ENCODE measurements at places on chromosomes 6 and 20.

DNA sequence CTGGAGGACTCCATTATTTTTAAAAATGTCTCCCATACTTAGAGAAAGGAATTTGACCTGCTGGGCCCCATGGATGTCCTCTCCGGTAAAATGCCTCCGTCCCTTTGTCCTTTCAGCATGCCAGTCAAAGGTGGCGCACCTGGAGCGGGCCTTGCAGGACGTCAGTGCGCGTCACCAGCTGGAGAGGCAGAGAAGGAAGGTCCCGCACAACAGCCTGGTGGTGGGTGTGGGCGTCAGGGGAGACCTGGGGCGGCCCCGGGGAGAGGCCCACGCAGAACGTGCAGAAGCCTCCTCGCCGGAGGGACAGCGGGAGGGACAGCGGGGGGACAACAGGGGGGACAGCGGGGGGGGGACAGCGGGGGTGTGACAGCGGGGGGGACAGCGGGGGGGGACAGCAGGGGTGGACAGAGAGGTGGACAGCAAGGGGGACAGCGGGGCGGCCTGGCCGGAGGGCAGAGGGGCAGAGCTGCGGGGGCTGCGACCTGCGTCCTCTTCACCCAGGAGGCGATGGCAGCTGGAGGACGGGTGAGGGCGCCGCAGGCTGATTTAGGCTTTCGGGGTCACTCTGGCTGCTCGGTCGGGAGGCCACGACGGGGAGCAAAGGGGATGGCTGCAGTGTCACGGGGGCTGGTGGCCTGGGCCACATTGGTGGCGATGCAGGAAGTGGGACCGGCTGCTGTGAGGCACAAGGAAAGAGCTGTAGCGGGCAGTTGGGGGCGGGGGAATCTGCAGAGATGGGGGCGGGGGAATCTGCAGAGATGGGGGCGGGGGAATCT lies 859 bp upstream of the KIF25 start:
- DNase-seq, result peak; percentile 39

DNA sequence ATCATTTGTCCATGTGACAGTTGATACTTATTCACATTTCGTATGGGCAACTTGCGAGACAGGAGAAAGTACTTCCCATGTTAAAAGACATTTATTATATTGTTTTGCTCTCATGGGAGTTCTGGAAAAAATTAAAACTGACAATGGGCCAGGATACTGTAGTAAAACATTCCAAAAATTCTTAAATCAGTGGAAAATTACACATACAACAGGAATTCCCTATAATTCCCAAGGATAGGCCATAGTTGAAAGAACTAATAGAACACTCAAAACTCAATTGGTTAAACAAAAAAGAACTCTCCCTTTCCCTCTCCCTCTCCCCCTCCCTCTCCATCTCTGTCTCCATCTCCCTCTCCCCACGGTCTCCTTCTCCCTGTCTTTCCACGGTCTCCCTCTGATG lies 19.4 kb upstream of the EIF2S2 start:
- DNase-seq, result no peak

DNA sequence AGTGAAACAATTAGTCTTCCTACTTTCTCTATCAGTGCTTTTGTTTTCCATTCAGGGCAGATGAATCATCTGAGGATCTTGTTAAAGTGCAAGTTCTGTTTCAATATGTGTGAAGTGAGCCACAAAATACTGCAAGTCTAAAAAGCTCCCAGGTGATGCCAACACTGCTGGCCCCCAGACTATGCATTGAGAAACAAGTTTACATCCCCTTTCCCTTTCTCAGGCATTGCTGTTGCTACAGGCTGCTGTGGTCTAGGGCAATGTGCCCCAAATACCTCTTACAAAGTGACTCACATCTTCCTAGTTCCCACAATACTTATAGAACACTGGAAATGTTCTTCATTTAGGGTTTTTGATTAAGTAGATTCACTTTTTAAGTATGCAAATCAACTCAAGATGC lies 31.8 kb downstream of the ABRACL start:
- peak; percentile 32 for DNase-seq

- DNase-seq, result peak; percentile 62
These were observed 469 bp downstream of the SYNJ2 start for GRCh38 chr6:157982102-157982562.

DNA sequence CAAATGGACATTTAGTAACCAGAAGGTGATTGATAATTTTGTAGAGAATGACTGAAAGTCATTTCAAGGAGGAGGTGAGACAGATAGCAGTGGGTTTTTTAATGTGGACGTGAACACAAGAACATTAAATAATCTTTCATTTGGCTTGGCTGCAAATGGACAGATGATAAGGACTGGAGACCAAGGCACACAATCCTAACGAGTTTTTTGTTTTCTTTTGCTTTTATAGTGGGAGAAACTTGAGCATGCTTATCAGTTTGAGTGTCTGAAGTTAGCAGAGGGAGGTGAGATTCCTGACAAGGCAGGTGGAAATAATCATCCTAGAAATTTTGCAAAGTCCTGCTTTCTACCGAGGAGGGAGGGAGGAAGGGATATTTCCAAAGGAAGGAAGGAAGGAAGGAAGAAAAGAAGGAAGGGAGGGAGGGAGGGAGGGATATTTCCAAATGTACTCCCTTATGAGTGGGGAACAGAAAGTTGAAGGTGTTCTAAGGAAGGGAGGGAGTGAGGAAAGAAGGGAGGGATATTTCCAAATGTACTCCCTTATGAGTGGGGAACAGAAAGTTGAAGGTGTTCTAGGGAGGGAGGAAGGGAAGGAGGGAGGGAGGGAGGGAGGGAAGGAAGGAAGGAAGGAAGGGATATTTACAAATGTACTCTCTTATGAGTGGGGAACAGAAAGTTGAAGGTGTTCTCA lies 63.1 kb downstream of the RNF217 start:
- DNase-seq, result no peak

- DNase-seq, result peak; percentile 83
These were observed 24.2 kb downstream of the ZNF311 start for GRCh38 chr6:28980852-28981430.

- no peak for DNase-seq
These were observed 127.6 kb upstream of the AKAP12 start for GRCh38 chr6:151112130-151112529.

DNA sequence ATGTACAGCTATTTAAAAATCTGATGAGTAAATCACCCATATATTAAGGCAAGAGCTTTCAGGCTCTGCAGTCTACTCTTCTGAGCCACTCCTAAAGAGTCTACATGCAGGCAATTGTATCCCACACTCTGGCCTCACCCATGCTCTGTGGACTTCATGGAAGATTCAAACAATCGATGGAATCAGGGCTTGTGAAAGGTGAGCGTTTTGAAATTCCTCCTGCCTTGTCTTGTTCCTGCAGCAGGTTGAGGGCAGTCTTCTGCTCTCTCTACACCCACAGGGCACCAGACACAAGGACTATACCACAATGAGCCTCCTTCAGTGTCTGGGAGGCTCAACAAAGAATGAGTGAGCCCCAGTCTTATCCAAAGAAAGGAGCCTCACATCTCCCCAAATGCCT lies 51.1 kb downstream of the TBC1D7 start:
- DNase-seq, result no peak

DNA sequence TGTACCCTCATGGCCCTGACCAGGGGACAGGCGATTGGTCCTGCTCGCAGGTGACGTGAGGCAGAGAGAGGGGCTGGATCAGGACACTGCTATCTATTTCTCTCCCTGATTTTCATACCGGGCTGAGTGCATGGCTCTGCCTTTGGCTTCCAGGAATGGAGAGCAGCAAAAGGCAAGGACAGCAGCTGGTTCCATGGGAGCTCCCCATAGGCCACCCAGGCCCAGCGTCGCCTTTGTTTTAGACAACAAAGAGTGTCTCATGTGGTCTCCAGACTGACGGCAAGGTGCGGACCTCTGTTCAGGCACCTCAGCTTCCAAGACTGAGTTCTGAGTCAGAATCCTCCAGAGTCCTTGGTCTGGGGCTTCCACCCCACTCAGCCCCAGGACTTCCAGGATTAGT lies 123.1 kb downstream of the VEGFA start:
- DNase-seq, result no peak

DNA sequence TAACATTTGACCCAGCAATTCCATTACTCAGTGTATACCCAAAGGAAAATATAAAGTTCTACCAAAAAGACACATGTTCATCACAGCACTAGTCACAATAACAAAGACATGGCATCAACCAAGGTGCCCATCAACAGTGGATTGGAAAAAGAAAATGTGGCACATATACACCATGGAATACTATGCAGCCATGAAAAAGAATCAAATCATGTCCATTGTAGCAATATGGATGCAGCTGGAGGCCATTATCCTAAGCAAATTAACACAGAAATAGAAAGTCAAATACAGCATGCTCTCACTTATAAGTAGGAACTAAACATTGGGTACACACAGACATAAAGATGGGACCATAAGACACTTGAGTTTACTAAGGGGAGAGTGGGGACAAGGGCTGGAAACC lies 441.9 kb upstream of the ID4 start:
- no peak for DNase-seq

- peak; percentile 21 for DNase-seq
These were observed 122.7 kb upstream of the RIPOR2 start for GRCh38 chr6:25058441-25058840.

DNA sequence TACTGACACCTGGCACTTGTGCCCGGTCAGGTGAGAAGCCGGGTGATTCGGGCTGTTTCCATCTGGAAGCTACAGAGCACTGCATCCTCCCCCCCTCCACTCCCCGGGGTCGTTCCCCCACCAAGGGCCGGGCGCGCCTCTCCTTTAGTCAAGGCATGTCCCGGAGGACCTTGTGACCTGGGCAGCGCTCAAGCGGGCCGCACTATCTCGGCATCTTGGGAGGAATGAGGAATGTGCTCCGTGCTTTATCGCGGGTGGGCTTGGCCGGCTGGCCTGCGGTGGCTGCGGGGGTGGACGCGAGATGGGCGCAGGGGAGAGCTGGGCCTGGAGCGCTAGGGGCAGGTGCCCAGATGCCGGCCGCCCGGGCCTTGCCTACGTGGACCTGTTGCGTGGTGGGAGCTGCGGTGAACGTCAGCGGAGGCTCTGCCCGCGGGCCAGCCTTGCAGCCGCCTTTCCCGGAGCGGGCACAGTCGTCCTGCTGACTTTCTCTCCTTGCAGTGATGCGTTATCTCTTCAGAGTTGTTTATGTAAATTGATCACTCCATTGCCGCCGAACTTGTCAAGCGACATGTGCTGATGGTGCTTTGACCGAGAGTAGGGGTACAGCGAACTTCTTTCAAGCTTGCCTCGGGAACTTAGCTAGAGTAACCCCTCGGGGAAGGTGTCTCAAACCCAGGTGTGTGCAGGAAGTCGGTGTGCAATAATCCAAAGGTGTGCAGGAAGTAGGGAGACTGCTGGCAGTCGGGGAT lies 1.1 kb downstream of the LRRC1 start:
- peak; percentile 19 for DNase-seq

DNA sequence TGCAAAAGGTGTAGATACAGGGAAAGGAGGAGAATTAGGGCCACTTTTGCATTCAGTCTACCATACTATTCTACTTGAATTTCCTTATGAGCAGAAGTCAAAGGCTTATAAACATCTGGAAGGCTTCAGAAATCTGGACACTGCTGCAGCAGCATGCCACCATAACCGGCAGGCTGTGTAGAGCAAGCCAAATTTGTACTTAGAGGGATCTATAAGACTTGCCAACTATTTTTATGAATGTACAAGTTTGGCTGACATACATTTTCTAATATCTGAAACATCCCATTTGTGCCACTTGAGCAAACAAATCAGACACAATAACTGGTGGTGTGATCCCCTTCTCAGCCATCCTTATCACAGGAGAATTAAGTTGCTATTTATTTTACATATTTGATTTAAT lies 14.0 kb upstream of the PLCB1 start:
- no peak for DNase-seq

GRCh38 chr6:455006-455585 lies 63.5 kb downstream of the IRF4 start:
- DNase-seq, result peak; percentile 83

- DNase-seq, result no peak
These were observed 206.3 kb downstream of the QKI start for GRCh38 chr6:163620670-163621330.

DNA sequence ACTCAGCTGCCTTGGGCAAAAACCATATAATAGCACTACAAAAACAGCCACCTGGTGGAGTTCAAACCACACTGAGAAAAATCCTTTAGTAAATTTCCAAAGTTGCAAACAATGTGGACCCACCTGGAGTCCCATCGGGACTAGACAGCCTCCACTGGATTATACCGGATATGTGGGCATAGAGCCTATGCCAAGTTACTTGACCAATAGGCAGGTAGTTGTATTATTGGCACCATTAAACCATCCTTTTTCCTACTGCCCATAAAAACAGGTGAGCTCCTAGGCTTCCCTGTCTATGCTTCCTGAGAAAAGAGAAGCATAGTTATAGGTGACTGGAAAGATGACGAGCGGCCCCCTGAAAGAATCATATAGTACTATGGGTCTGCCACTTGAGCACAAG lies 51.7 kb upstream of the ADGRF4 start:
- DNase-seq, result no peak

GRCh38 chr20:50895111-50895830 lies 36.0 kb downstream of the ADNP start:
- no peak for DNase-seq

DNA sequence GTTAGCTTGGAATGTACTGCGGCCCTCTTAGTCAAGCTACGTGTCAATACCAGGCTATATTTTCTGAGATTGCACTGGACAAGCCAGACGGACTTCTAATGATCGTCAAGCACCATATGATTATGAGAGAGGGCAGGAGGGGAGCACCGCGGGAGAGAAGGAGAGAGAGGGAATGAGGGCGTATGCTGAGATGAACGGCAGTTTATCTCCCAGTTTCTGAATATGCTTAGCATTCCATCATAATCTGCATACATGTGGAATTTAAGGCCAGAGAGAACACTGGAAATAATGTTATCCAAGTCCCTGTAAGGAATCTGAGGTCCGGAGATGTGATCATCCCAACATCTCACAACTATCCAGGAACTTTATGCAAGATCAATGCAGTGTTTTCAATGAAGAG lies 60.2 kb downstream of the BFSP1 start:
- no peak for DNase-seq

DNA sequence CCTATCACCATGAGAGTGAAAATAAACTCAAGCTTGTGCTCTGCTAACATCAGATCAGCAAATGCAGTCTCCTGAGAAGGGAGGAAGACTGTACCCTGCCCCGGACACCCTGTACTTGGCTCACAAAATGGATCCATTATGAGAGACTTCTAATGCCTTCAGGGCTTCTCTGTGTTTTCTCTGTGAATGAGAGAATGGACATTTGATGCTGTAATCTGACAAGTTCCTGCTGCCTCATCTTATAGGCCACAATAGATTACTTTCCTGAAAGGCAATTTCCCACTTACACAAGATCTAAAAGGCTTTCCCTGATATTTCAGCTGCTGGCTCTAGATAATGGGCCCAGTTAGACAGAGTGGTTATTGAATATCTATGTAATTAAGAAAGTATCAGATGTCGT lies 117.2 kb downstream of the OTOR start:
- DNase-seq, result no peak

DNA sequence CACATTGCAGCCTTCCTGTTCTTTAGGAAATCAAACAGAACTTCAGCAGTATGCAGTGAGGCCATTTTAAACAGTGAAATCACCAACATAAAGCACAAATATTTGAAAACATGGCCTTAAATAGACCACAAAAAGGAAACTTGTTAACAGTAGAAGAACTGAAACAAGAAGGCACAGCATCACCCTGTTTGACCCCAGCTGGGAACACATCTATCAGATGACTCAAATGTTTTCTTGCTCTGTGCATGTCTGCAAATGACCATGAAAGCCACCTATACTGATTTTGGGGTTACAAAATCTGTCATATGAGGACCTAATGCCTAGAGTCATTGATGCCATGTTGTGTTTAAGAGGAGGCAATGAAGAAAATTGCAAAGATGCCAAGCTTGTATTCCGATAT lies 123.8 kb upstream of the ADGRF1 start:
- DNase-seq, result no peak

Data from activated CD8-positive, alpha-beta T cell treated with anti-CD3 and anti-CD28 coated beads for 36 hours (primary cell).